ENCODE measurements at places on chromosomes 2 and 18.

GRCh38 chr2:238949710-238950345 is 101.9 kb downstream of the TWIST2 start:
- DNase-seq = no peak

- DNase-seq = no peak
These were observed 164.1 kb downstream of the SMAD7 start for GRCh38 chr18:48786455-48787202.

DNA sequence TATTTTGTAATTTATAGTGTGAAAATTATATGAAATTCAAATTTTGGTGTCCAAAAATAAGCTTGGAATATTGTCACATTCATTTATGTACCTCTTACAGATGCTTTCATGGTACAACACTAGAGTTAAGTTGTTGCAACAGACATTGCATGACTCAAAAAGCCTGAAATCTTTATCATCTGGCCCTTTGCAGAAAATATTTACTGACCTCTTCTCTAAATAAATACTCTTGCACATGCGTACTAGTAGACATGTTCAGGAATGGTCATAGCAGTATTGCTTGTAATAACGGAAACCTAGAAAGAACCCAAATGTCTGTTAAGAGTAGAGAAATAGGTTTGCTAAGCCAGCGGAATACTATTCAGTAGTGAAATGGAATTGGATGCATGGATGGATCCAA is 60.4 kb downstream of the GALNT1 start:
- no peak for DNase-seq

GRCh38 chr2:88871336-88871735 is 179.9 kb downstream of the RPIA start:
- no peak for DNase-seq

DNA sequence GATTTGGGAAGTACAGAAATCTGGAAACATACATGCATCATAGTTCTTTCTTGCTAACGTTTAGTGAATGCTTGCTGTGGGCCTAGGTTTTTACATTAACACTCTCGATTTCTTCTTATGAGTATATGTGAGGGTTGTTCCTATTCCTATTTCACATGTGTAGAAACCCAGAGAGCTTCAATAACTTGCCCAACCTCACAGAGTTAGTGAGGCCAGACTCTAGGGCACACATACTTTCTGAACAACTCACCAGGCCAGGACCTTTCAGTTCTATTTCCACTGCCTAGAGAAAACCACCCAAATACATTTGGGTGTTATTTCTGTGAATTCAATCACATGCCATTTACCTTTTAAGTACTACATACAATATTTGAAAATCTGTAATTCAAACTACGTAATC is 8.2 kb upstream of the KCTD1 start:
- no peak for DNase-seq

DNA sequence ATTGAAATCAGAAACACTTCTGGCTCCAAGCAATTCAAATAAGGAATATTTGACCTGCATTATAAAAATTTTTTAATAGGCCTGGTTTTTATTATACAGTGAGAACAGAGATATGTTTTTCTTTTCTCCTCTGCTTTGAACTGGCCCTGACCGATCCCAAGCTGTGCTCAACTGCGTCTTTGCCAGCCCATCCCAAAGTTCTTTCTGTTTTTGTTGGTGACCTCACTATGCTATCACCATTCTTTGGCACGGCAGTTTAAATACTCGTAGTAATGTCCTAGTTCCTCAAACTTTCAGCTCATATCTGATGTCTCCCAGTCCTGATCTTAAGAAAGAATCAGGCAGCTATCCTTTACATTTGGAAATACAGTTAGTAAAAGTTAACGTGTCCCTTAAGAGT is 42.3 kb upstream of the NETO1 start:
- DNase-seq = no peak

DNA sequence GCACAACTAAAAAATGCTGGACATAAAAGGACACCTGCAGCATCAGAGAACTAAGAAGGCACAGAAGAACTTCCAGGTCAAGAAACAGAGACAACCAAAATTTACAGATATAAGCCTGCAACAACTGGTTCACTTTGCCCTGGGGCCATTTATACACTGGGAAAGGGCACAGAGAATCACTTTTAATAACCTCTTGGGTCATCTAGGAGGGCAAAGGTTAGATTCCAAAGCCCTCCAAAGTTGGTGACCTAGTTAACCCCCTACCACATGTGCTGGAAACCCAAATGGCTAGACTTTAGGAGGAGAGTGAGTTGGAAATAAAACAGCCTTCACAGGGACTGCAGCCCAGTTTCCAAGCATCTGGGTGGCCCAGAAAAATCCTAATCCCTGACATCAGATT is 3.3 kb downstream of the RNU4ATAC start:
- DNase-seq = no peak

DNA sequence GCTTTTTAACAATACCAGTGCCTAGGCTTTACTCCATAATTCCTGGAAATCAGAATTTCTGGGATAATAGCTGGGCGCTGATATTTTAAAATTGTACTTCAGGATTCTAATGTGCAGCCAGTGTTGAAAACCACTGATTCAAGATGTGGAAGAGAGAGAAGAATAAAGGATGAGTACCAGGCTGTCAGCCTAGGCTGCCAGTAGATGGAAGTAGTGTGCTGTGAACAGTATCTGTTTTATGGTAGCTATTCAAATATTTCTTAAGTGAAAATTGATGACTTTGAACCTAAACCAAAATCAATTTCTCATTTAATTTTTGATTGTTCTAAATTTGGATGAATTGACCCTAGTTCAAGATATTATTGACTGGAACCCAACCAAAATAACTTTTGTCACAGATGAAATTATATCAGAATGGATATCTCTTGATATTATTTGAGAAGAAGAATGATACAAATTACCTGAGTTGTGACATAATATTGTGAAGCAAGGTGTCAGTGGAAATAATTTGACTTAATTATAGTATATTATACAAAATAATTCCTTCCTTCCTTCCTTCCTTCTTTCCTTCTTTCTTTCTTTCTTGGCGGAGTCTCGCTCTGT is 88.0 kb downstream of the COMMD1 start:
- DNase-seq = peak; percentile 48

GRCh38 chr18:38539856-38540255 is 974.3 kb upstream of the CELF4 start:
- no peak for DNase-seq

DNA sequence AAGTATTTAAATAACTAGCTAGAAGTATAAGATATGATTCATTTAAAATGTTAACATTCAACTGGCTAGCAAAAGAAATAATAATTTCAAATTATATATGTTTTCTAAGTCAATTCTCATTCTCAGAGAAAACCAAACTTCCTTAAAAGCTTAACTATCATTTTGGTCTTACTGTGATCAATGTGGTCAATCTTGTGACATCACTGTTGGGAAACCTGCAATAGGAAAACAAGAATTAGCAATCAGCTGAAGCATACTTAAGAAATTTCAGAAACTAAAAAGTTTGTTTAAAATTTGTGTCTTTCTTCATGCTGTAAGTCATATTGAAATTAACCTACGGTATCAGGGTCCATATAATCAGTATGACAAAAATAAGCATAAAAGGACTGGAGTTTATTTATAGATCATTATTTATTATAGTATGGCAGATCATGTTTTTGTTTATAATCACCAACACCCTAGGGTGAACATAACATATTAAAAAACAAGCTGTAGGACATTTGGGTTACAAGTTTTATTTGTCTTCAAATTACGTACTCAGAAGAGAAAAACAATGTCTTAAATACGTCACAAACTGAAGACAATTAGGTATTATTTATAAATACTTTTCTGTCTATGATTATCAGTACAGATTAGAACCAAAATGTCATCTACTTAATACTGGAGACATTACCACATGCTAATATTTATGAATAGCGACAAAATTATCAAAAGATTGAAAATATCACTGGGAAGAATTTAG is 60.5 kb downstream of the BAZ2B start:
- no peak for DNase-seq

- no peak for DNase-seq
These were observed 96.7 kb downstream of the CCDC148 start for GRCh38 chr2:158359846-158360245.

- no peak for DNase-seq
These were observed 17.4 kb downstream of the ASB18 start for GRCh38 chr2:236246711-236247246.

DNA sequence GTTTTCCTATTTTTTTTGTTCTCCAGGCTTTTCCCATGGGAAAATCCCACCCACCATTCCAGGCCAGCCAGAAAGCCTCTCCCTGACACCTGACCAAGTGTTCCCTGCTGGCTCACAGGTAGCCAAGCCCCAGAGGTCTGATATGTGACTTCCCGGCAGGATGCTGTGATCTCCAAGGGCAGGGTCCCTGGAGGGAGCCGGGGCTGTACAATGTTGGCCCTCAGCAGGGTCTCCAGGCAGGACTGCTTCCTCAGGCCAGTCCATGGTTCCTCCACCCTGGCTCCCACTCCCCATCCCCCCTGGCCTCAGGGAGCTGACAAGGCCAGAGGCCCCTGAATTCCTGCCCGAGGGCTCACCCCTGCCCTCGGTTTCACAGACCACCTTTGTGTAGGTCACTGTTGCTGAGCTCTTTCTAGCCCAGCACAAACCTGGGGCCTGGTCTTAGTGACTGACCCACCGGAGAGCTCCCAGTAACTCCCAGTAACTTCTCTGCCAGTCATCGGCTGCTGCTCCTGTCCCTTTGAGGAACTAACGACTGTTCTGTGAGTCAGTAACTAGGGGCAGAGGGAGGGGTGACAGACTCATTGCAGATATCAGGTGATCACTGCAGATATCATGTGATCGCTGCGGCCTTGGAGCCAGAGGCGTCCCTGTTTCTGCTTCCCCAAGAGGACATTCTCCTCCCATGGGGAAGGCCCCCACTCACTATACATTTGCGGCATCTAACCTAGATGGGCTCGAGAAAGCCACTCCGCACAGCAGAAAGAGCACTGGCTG is 38.7 kb downstream of the SDC1 start:
- no peak for DNase-seq

- no peak for DNase-seq
These were observed 60.5 kb upstream of the ALKAL2 start for GRCh38 chr2:348361-348916.

GRCh38 chr2:128549094-128549493 is 230.4 kb upstream of the HS6ST1 start:
- DNase-seq = no peak

GRCh38 chr2:170217778-170218251 is 39.9 kb downstream of the MYO3B start:
- DNase-seq = no peak

DNA sequence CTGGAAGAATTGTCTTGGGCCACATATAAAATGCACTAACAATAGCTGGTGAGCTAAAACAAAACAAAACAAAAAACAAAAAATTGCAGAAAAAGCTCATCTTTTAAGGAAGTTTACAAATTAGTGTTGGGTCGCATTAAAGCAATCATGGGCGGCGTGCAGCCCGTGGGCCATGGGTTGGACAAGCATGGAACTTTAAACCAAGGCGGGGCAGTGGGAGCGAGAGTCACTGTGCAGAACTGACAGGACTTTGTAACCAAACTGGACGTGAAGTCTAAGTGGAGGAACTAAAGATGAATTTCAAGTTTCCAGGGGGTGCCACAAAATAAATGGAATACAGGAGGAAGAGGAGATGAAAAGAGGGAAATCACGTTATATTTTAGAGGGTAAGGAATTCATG is 80.7 kb downstream of the PSMG2 start:
- no peak for DNase-seq

- DNase-seq = no peak
These were observed 519.1 kb downstream of the RNF144A start for GRCh38 chr2:7436096-7436906.

DNA sequence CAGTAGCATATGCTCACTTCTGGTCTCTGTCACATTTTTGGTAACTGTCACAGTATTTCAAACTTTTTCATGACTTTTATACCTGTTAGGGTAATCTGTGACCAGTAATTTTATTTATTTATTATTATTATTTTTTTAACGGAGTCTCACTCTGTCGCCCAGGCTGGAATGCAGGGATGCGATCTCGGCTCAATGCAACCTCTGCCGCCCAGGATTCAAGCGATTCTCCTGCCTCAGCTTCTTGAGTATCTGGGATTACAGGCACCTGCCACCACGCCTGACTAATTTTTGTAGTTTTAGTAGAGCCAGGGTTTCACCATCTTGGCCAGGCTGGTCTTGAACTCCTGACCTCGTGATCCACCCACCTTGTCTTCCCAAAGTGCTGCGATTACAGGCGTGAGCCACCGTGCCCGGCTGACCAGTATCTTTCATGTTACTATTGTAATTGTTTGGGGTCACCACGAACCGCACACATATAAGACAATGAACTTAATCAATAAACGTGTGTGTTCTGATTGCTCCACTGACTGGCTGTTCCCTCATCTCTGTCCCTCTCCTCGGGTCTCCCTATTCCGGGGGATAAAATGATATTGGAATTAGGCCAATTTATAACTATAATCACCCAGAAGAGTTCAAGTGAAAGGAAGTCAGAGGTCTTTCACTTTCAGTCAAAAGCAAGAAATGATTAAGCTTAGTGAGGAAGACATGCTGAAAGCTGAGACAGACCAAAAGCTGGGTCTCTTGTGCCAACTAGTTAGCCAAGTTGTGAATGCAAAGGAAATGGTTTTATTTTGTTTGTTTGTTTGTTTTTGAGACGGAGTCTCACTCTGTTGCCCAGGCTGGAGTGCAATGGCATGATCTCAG is 22.9 kb downstream of the TGIF1 start:
- DNase-seq = no peak

All from SHP77 treated with DMSO at 0.1 percent for 48 hours (cell line).